ENCODE measurements at places on chromosomes 11 and 22. TPM values are rescaled to one million over a fixed set of nuclear protein-coding genes. Genes with fewer than 3 reads are reported as not detected.

The PRR33 gene
- not detected for total RNA-seq

The COMT gene
- 108 TPM for total RNA-seq

The SHISAL1 gene
- 1.2 TPM for total RNA-seq

The CRYBA4 gene
- not detected for total RNA-seq

The TRIM66 gene
- total RNA-seq, result 30.4 TPM

The CASP5 gene
- total RNA-seq, result not detected

The FAM111B gene
- total RNA-seq, result 23.6 TPM

The MYO18B gene
- not detected for total RNA-seq

The OR6A2 gene
- total RNA-seq, result 0.15 TPM

The F2 gene
- total RNA-seq, result 0.64 TPM

The PRR5L gene
- total RNA-seq, result 0.36 TPM

The KRTAP5-8 gene
- not detected for total RNA-seq

The RAG1 gene
- total RNA-seq, result 0.44 TPM

The APOL3 gene
- total RNA-seq, result 3.2 TPM

The GVQW3 gene
- 3.2 TPM for total RNA-seq

The STK33 gene
- total RNA-seq, result 3.9 TPM

The LINC01488 gene
- total RNA-seq, result not detected
